ENCODE measurements at places on chromosomes 3 and 15.
A peak's percentile ranks its signal among the peaks of the same experiment; 100 is the strongest.

DNA sequence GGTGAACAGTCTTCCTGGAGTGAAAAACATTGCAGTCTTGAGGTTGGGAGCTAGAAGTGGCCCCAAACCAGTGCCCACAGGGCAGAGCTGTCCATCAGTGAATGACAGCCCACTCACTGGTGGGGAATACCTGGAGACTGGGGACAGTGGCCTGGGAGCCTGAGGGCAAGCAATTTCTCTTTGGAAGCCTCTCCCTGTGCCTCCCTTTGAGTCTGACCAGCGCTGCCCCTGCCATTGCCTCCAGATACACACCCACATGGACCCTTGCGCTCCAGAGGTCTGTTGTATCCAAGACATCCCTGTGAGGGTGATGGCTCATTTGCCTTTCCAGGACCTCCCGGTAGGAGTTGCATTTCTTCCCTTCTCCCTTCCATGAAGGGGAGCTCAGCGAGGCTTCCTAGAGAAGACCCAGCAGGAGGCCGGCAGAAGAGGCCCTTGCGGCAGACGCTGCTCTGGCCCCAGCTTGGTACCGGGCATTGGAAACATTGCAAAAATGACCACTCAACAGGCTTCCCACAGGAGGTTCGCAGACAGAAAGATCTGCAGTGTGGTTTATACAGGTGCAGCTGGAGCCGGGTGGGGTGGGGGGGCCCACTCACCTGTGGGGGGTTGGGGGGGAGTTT, 38.5 kb downstream of the KLF13 start:
- no peak for DNase-seq

DNA sequence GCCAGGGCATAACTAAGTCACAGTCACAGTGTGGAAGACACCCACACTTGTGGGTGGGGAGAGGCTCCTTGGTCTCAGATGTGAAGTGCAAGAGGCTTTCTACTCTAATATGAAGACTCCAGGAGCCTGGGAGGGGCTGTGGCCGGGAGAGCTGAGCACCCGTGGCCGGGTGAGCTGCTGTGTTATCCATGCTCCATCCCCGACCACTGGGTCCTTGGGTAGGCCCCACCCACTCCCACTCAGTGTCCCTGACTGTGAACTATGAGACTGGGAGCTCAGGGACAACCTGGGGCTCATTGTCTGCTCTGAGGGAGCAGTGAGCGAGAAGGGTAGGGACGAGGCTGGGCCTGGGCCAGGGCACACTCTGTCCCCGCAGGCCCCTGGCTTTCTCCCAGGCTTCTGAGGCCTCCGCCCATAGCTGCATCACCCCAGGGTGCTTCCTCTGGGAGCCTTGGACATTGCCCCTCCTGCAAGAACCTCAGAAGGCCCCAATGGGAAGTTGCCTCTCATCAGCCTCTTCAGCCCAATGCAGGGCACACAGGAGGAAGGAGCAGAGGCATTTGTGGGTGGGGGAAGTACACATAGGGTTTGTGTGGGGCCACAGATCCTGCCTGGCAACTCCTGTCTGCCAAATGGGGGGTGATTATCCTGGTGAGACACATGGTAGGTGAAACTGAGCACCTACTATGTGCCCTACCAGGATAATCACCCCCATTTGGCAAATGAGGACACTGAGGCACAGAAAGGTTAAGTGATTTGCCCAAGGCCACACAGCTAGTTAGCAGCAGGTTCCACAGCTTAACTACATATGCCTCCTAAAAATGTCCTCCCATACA, 2.4 kb downstream of the ANPEP start:
- no peak for DNase-seq

DNA sequence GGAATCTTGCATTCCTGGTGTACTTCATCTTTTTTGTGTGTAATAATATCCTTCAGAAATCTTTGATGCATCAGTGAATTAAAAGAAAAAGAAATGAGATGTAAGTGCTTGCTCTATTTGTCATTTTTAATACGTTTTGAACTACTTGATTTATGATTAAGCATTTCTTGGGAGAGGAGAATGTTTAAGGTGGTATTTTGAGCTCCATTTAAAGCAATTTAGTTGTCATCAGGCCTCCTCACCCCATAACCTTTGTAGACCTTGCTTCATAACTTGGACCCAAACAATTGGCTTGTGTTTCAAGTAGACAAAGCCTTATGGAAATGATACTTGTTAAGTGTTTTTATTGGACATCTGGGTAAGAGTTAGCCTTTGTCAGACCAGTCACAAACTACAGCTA, 87.1 kb upstream of the VEPH1 start:
- DNase-seq = no peak

GRCh38 chr3:30340500-30340899, 265.9 kb upstream of the TGFBR2 start:
- no peak for DNase-seq

DNA sequence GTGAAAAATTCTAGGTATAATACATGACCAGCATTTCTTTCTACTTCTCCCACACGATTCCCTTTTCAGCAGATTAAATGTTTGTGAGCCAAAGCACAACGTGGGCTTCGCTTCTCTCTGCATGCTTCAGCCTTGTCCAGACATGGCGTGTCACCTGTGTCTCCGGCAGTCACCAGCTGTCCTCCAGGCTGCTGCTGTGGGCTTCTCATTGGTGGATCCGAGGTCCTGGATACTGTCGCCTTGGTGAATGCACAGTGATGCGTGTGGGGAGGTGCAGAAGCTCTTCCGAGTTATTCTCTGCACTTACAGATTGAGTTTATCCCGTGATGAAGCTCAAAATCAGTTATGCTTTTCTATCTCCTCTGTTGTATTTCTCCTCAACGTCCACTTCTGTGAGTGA, 23.0 kb upstream of the GOLGA8J start:
- no peak for DNase-seq

GRCh38 chr3:182608832-182609231, 184.5 kb upstream of the ATP11B start:
- DNase-seq = no peak

GRCh38 chr3:170322566-170323269, 34.8 kb upstream of the SKIL start:
- no peak for DNase-seq

DNA sequence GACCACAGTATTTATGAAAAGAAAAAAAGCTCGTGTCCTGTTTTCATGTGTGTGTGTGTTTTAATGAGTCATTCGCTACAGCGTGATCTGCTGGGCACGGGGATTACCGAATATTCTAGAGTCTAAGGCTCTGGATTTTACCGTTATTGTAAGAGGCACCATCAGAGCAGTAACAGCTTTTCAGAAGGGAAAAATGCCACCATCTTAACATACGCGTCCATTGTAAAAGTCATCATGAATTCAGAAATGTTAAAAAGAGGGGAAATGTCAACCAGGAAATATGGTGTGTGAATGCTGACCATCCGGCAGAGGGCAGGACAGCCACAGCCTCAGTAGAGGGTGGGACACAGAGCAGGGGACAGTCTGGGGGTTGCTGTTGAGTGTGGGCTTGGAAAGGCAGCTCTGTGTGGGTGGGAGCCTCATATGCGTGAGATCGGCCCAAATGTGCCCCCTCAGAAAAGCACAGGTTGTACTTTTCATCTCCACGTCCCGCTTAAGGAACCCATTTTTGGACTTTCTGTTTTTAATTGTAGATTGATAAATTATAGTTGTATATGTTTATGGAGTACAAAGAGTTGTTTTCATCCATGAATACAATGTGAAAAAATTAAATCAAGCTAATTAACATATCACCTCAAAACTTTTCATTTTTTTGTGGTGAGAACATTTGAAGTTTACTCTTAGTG, 69.6 kb downstream of the ASB7 start:
- peak; percentile 41 for DNase-seq

- no peak for DNase-seq
Measured at GRCh38 chr15:62925875-62926274, 116.7 kb upstream of the TPM1 start.

DNA sequence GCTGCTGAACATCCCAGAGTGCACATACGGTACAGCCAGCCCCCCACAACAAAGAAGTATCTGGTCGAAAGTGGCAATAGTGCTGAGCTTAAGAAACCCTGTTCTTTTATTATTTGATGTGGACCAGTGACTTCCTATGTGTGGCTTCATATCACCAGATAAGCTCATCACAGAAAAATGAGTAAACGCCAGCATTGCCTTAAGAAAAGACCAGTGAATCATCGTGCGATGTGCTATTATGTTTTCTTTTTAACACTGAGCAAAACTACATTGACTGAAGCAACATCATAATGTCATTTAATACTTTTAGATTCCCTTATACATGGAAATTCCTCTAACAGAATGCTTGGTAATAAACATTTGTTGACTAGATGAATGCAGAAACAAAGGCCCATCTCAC, 45.2 kb upstream of the ARRDC4 start:
- no peak for DNase-seq

- DNase-seq = no peak
Measured at GRCh38 chr3:124442463-124442862, 287.8 kb upstream of the UMPS start.

- DNase-seq = no peak
Measured at GRCh38 chr3:195802795-195803194, 8.9 kb downstream of the MUC4 start.

- no peak for DNase-seq
Measured at GRCh38 chr3:99524559-99524958, 113.8 kb upstream of the COL8A1 start.

GRCh38 chr3:122960652-122961051, 66.9 kb downstream of the SEMA5B start:
- no peak for DNase-seq

GRCh38 chr3:8775602-8776001, 6.2 kb upstream of the OXTR start:
- no peak for DNase-seq
